ENCODE measurements at places on chromosomes 2 and 18.
A peak's percentile ranks its signal among the peaks of the same experiment; 100 is the strongest.

DNA sequence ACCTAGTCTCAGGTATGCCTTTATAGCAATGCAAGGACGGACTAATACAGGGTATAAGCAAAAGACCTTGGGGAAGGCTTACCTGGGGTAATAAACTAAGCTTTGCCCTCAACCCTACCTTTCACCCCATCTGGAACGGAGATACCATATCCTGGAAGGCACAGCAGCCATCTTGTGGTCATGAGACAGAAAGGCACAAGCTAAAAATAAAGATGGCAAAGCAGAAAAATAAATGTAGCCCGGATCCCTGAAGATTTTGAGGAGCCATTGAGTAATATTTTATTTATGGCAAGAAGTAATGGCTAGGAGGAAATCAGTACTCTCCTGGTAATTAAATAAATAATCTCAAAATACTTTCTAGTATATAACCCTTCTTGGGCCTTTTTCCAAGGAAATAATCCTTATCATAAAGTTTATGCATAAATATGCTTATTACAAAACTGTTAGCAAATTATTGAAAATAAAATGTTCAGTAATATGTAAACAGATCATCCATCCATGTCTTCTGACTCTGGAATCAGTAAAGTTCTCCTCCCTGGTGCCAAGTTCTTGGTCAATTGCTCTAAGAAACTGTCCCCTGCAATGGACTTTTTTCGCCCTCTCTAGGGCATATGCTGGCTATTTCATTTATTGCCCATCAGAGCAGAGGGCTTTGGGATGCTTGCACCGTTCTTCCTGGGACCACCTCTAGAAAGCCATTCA is 198.7 kb downstream of the SPP2 start:
- peak overlapping the region; percentile 38 for H3K27ac ChIP-seq
- H3K36me3 ChIP-seq, result peaks cover 6% of the 10 kb centered on the region
- H3K4me1 ChIP-seq, result no peaks in the 10 kb centered on the region
- no peak for DNase-seq
- H3K4me3 ChIP-seq, result no peak overlapping the region
- peaks cover 23% of the 10 kb centered on the region for H3K27me3 ChIP-seq

DNA sequence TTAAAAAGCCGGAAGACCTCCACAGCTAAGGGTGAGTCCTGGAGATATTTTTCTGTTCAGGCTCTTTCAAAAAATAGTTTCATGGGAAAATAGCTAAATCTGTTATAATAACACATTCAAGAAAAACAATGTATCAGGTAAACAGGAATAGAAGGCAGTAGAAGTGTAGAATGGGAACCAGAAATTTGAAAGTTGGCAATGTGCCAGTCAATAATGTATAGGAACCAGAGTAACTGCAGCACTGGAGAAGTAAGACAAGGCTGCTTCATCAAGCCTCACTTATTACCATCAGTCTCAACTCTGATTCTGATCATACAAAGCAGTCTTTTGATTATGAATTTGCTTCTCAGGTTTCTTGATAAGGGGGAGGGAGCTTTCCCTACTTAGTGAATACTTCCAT is 81.4 kb upstream of the VRK2 start:
- no peaks in the 10 kb centered on the region for H3K4me1 ChIP-seq
- no peak for DNase-seq
- no peaks in the 10 kb centered on the region for H3K36me3 ChIP-seq

GRCh38 chr18:37962316-37962966 is 396.8 kb upstream of the CELF4 start:
- H3K27me3 ChIP-seq, result no peaks in the 10 kb centered on the region
- H3K4me3 ChIP-seq, result no peak overlapping the region
- H3K36me3 ChIP-seq, result no peaks in the 10 kb centered on the region
- no peak for DNase-seq
- no peak overlapping the region for H3K27ac ChIP-seq

GRCh38 chr2:215712219-215712868 is 276.5 kb upstream of the FN1 start:
- no peaks in the 10 kb centered on the region for H3K4me1 ChIP-seq
- no peak for DNase-seq
- H3K36me3 ChIP-seq, result no peaks in the 10 kb centered on the region
- H3K27me3 ChIP-seq, result peaks cover 24% of the 10 kb centered on the region

DNA sequence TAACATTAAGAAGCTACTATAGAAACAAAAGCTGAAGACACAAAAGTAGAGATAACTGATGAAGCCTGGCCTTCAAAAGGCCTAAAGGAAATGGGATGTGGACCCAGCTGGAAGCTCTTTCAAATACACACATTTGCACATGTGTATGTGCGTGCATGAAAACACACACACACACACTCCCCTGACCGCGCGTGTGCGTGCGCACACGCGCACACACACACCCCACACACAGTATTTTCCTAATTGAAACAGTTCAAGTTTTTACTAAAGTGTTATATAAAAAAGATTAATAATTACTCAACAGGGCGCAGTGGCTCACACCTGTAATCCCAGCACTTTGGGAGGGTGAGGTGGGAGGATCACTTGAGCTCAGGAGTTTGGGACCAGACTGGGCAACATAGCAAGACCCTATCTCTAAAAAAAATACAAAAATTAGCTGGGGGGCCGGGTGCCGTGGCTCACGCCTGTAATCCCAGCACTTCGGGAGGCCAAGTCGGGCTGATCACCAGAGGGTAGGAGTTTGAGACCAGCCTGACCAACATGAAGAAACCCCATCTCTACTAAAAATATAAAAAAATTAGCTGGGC is 111.5 kb downstream of the PLEKHM3 start:
- no peak overlapping the region for H3K4me3 ChIP-seq
- H3K27ac ChIP-seq, result no peak overlapping the region
- H3K4me1 ChIP-seq, result no peaks in the 10 kb centered on the region

GRCh38 chr2:45340318-45340717 is 270.7 kb downstream of the SRBD1 start:
- peaks cover 14% of the 10 kb centered on the region for H3K27me3 ChIP-seq
- H3K4me3 ChIP-seq, result no peak overlapping the region
- H3K4me1 ChIP-seq, result no peaks in the 10 kb centered on the region
- no peak overlapping the region for H3K27ac ChIP-seq
- no peaks in the 10 kb centered on the region for H3K36me3 ChIP-seq
- DNase-seq, result no peak

DNA sequence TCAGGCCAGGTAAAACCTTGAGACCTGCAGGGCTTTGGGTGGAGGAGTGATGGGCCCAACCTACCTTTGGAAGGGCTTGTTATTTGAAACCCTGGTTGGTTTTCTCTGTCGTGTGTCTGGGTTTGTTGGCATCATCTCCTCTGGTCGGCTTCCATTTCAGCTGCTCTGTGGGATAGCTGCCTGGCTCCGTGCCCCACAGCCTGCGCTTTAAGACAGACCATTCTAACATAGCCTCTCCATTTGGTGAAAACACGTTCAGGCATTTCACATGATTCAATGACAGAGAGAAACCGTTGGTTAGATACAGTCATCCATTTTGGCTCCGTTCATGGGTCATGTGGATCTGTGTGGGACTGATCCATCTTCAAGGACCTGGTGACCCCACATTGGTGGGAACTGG is 37.0 kb upstream of the LYPD6B start:
- H3K4me3 ChIP-seq, result no peak overlapping the region

- peak overlapping the region; percentile 69 for H3K4me3 ChIP-seq
- H3K27me3 ChIP-seq, result no peaks in the 10 kb centered on the region
- peaks cover 13% of the 10 kb centered on the region for H3K4me1 ChIP-seq
- peak overlapping the region; percentile 76 for H3K27ac ChIP-seq
Observed at GRCh38 chr2:219612577-219613286, 14.7 kb upstream of the SLC4A3 start.

DNA sequence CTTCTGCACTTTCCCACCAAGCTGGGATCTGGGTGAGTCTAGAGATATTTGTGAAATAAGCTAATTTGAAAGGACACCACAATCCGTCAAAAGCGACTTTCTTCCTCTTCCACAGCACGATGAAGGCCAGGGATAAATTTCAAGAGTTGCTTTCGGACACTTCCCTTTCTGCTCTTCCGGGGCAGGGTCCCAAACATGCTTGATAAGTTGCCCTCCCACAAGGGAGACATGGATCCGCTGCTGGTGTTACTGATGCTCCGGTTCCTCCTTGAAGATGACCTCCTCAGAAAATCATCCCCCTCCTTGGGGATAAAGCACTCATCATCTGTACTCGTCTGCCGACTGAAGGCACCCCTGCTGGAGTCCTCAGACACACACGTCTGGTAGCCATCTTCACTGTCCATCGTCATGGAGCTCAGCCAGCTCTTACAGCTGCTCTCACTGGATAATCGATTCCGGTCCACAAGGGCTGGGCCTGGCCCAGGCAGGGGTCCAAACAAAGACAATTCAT is 28.2 kb downstream of the CYTIP start:
- peaks cover 34% of the 10 kb centered on the region for H3K36me3 ChIP-seq
- H3K4me1 ChIP-seq, result peaks cover 91% of the 10 kb centered on the region
- DNase-seq, result no peak
- H3K27me3 ChIP-seq, result no peaks in the 10 kb centered on the region
- H3K27ac ChIP-seq, result peak overlapping the region; percentile 93
- no peak overlapping the region for H3K4me3 ChIP-seq

GRCh38 chr18:14025306-14025940 is 106.8 kb downstream of the ZNF519 start:
- peaks cover 8% of the 10 kb centered on the region for H3K27me3 ChIP-seq
- no peaks in the 10 kb centered on the region for H3K36me3 ChIP-seq
- no peak for DNase-seq
- no peak overlapping the region for H3K4me3 ChIP-seq
- no peaks in the 10 kb centered on the region for H3K4me1 ChIP-seq

- H3K27ac ChIP-seq, result peak overlapping the region; percentile 92
- H3K4me3 ChIP-seq, result peak overlapping the region; percentile 90
- DNase-seq, result peak; percentile 59
- peaks cover 72% of the 10 kb centered on the region for H3K4me1 ChIP-seq
- peaks cover 9% of the 10 kb centered on the region for H3K36me3 ChIP-seq
Observed at GRCh38 chr2:233063269-233063975, 3.3 kb downstream of the INPP5D start.

GRCh38 chr2:218031261-218031660 is 28.5 kb upstream of the TNS1 start:
- H3K4me3 ChIP-seq, result no peak overlapping the region
- DNase-seq, result no peak
- H3K4me1 ChIP-seq, result peaks cover 4% of the 10 kb centered on the region
- no peaks in the 10 kb centered on the region for H3K36me3 ChIP-seq

- peaks cover 8% of the 10 kb centered on the region for H3K27me3 ChIP-seq
- no peak overlapping the region for H3K4me3 ChIP-seq
- H3K4me1 ChIP-seq, result peaks cover 5% of the 10 kb centered on the region
- no peak for DNase-seq
Observed at GRCh38 chr2:64362562-64363026, 91.4 kb upstream of the LGALSL start.

GRCh38 chr2:227460070-227460485 is 11.9 kb upstream of the AGFG1 start:
- DNase-seq, result no peak
- no peaks in the 10 kb centered on the region for H3K27me3 ChIP-seq
- peaks cover 57% of the 10 kb centered on the region for H3K4me1 ChIP-seq
- H3K27ac ChIP-seq, result no peak overlapping the region
- no peaks in the 10 kb centered on the region for H3K36me3 ChIP-seq
- H3K4me3 ChIP-seq, result no peak overlapping the region

DNA sequence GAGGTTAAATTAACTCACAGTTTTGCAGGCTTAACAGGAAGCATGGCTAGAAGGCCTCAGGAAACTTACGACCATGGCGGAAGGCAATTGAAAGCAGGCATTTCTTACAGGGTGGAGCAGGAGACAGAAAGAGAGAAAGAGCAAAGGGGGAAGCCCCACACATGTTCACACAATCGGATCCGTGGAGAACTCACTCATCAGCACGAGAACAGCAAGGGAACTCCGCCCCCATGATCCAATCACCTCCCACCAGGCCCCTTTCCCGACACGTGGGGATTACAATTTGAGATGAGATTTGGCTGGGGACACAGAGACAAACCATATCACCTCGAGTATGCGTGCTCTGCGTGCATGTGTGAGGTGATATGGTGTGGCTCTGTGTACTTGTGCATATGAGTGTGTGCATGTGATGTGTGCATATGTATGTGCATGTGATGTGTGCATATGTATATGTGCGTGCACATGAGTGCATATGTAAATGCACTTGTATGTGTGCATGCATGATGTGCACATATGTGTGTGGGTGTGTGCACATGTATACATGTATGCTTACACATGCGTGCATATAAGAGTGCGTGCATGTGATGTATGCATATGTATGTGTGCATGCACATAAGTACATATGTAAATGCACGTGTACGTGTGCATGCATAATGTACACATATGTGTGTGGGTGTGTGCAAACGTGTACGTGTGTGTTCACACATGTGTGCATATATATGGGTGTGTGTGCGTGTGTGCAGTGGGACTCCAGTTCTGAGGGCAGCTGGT is 108.7 kb upstream of the HDAC4 start:
- no peak overlapping the region for H3K27ac ChIP-seq
- no peak for DNase-seq
- H3K27me3 ChIP-seq, result peaks cover 14% of the 10 kb centered on the region
- H3K36me3 ChIP-seq, result peaks cover 7% of the 10 kb centered on the region
- H3K4me3 ChIP-seq, result no peak overlapping the region

DNA sequence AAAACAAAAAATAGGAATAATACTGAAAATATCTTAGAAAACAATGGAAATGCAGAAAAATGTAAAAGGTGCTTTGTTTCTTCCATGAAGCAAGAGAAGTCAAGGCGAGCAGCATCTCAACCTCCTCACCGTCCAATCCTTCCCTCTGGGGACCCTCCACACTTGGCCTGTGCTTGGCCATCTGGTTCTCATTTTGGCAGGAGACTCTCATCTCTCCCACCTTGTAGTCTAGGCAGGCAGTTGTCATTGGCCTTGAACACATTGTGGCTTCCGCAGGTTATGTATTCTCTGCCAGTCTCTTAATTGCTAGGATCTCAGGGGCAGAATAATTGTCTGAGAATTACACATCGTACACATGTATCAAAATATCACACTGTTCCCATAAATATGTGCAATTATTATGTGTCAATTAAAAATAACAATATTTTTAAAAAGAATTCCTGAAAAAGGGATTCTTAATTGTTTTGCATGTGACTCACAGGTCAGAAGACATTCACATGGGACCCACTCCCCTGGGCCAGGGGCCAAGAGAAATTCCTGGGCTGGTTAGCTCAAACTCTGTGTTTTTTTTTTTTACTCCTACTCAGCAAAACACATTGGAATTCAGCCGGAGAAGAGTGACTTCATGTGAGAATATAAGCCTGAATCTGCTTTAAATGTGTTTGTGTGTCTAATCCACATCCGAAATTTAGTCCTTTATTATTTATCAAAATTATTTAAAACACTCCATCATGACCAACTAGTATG is 14.0 kb upstream of the ANKRD62 start:
- no peak for DNase-seq
- no peak overlapping the region for H3K4me3 ChIP-seq
- H3K36me3 ChIP-seq, result no peaks in the 10 kb centered on the region
- peaks cover 30% of the 10 kb centered on the region for H3K27me3 ChIP-seq
- no peak overlapping the region for H3K27ac ChIP-seq

DNA sequence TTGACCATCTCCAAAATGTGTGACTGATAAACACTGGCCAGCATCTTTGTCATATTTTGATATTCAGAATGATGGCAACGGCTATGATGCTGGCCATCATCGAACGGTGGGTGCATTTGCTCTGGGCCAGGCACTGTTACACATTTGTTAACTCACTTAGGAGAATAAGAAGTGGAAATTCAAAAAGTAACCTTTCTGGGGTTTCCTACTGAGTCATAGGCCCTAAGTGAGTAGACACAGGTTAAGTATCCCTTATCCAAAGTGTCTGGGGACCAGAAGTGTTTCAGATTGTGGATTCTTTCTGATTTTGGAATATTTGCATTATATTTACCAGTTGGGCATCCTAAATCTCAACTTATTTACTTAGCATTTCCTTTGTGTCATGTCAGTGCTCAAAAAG is 64.7 kb upstream of the TMEM87B start:
- H3K27me3 ChIP-seq, result peaks cover 3% of the 10 kb centered on the region
- no peaks in the 10 kb centered on the region for H3K36me3 ChIP-seq
- H3K4me1 ChIP-seq, result no peaks in the 10 kb centered on the region
- DNase-seq, result no peak

- H3K4me3 ChIP-seq, result no peak overlapping the region
- peaks cover 4% of the 10 kb centered on the region for H3K4me1 ChIP-seq
- no peaks in the 10 kb centered on the region for H3K27me3 ChIP-seq
Observed at GRCh38 chr2:55102056-55102812, 52.0 kb upstream of the RTN4 start.
